Activated CD4-positive, alpha-beta T cell treated with anti-CD3 and anti-CD28 coated beads, Interleukin-2, amount 50 U/mL, for 4 hours (primary cell): ENCODE measurements at places on chromosomes 11 and 22.

- DNase-seq, result no peak
Measured at GRCh38 chr11:57474017-57474802, 13.9 kb downstream of the RTN4RL2 start.

GRCh38 chr11:126212089-126212660 lies 593 bp downstream of the FAM118B start:
- no peak for DNase-seq

DNA sequence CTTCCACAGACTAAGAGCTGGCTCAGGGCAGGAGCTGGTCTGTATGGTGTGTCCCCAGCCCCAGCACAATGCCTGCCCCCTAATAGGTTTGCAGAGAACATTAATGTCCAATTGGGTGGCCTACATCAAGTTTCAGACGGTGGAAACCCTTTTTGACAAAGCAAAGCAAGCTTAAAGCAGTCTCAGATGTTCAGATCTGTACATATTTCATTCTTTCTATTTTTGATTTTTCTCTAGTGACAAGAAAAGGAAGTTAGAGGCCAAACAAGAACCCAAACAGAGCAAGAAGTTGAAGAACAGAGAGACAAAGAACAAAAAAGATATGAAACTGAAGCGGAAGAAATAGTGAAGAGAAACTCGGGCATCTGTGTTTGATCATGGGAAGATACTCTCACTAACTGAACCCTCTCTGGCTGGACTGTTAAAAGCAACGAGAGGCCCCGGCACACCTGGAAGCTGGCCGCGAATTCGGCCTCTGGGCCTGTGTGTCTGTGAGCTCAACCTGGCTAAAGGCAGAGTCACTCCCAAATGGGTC lies 40.5 kb downstream of the NAT10 start:
- no peak for DNase-seq

DNA sequence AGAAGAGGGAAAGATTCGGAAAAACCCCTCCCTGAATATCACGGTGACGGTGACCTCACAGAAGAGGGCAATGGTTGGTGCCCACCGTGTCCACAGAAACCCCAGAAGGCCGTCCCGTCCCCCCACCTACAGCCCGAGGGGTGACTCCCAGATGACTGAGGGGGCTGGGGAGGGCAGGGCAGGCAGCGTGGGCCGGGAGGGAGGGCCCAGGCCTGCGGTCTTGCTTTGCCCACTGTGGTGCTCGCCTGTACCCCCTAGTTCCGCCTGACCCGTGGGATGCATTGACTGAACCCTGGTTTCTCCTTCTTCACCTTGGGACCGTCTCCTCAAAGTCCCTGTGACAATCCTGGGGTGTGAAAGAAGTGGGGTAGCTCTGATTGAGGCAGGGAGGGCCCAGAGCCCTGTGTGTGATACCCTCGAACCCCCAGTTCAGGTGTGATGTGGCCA lies 526.7 kb downstream of the BRD1 start:
- no peak for DNase-seq

- DNase-seq, result no peak
Measured at GRCh38 chr11:109519253-109519652, 97.3 kb downstream of the C11orf87 start.
